ENCODE measurements at places on chromosomes 16 and 17.
A peak's percentile ranks its signal among the peaks of the same experiment; 100 is the strongest.

GRCh38 chr17:75892556-75893224, 4.1 kb downstream of the TRIM65 start:
- DNase-seq, result no peak

GRCh38 chr16:65743558-65743957, 621.7 kb upstream of the CDH11 start:
- no peak for DNase-seq

GRCh38 chr17:6779411-6779810, 3.4 kb downstream of the FBXO39 start:
- no peak for DNase-seq

DNA sequence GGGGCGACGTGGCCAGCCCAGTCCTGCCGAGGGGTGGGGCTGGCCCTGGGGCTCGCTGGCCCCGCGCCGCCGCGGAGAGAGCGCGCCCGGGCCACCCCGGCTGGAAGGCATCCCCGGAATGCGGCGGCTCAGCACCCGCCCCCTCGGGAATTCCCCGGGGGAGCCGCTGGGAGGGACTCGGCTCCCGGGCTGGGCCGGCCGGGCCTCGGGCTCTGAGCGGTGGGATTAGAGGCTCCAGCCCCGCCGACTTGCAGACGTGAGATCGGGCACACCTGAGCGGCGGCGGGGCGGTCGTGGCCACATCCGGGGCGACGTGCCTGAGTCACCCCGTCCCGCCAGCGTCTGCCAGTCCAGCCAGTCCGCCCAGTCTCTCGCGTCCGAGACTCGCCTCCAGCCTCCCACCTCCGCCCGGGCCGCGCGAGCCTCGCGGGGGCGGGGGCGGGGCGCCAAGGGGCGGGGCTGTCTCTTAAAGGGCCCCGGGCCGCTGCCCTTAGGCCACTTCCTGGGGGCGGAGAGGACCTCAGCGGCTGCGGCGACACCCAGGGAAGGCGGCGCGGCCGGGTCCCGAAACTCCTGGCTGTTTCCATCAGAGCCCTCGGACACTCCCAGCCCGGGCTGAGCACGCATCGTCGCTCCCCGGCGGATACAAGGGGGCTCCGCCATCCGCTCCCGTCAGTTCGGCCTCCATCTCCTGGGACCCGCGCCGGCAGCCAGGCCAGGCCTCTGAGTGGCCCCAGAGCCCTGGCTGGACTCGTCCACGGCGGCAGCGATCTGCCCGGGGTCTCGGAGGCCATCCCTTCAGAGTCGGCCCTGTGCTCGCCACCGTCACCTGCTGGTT, at the start of gene KCTD11:
KCTD11 (plus strand) TSS at position 498 of the 838 bp plus-strand sequence.
- peak; percentile 48 for DNase-seq

DNA sequence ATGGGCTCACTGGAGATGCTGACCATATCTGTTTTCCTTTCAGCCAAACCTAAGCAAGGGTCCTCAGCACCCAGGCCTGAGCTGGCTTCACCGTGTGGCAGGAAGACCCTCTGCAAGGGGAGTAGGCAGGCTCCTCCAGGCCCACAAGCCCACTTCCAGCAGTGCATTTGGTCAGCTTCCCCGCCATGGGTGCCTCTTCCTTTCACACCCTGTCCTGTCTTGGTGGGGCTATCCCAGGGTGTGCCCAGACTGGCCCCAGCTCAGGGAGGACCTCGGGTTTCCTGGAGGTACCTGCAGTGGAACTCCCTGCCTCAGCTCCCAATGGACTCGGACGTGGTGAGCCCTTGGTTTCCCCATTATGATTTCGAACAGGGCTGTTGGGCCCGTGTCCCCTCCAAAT, 12.7 kb upstream of the KRTAP17-1 start:
- no peak for DNase-seq

DNA sequence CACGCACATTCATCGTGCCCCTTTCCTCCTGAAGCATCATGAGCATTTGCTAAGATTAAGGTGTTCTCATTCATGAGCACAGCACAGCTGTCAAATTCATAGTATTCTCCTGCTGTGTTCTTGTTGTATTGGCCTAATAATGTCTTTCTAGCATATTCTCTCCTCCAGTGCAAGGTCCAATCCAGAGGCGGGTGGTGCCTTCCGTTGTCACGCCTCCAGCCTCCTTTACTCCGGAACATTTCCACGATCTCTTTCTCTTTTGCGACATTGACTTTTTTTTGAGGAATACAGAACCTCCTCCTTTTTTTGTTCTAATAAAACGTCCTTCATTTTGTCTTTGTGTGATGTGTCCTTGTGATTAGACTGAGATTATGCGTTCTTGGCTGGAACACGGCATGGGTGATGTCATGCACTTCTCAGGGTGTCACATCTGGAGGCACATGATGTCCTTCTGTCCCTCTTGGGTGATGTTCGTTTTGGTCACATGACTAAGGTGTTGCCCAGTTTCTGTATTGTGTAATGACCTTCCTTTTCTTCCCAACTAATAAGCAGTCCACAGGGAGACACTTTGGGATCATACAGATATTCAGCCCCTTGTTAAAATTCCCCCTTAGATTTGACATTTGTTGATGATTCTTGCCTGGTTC, 66.3 kb downstream of the CLEC16A start:
- DNase-seq, result no peak

DNA sequence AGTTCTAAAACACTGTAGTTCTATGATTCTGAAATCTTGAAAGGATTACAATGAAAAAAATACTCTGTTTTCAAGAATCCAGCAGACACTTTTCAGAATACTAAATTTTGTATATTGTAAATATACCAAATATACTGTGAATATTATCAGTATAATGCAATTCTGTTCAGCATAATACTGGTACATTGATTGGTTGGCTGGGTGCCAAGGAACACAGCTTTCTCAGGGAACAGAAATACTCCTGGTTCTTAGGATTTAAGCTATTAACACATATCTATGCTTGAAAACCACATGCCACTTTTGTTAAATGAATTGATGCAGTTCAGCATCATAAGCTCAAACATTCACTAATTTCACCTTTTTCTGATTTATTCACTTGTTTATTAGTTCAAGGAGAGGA, 2.5 kb upstream of the GINS3 start:
- DNase-seq, result no peak

DNA sequence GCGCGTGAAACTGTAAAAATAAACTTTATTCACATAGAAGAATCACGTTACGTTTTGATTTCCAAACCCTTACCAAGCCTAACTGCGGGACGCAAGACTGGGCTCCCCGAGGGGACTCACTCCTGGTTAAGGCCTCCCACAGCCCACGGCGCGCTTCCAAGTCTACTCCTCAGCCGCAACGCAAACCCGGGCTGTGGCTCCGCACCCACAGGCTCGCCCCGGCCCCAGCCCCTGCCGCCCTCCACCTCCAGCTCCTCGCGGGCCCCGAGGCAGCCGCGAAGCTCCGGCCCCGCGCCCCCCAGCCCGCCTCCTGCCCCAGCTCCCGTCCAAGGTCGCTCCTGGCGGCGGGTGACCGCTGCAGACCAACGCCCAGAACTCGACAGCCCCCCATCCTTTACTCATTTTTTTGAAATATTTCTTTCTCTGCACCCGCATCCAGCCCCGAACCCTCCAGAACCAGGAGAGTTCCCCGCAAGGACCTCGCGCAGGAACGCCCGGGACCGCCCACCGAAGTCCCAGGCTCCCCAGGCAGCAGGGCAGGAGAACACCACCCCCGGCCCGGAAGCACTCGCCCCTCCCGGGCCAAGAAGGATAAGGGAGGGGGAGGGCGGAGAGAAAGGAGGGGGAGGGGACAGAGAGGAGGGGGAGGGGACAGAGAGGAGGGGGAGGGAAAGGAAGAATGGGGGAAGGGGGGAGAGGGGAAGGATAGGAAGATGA, 912 bp downstream of the USP22 start:
- DNase-seq, result peak; percentile 24

DNA sequence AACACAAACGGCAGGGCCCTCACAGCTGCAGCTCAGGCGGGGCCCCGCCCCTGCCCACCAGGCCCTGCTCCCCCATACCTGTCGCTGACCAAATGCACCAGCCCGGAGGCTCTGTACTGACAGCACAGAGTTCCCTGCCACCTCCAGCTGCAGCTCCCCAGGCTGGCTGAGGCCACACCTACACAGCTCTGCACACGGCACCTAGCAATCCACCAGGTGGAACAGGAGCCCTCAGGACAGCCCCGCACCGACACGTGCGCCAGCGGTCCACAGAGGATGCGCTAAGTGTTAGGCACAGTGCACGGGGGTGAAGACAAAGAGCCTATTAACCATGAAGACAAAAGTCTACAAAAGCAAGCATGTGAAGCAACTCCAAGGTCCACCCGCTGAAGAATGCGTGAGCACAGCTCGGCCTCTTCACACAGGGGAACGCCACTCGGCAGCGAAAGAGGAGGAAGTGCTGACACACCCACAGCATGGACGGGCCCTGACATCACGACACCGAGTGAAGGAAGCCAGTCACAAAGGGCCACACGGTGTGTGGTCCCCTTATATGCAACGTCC, 5.4 kb downstream of the ZCCHC14 start:
- DNase-seq, result peak; percentile 70

DNA sequence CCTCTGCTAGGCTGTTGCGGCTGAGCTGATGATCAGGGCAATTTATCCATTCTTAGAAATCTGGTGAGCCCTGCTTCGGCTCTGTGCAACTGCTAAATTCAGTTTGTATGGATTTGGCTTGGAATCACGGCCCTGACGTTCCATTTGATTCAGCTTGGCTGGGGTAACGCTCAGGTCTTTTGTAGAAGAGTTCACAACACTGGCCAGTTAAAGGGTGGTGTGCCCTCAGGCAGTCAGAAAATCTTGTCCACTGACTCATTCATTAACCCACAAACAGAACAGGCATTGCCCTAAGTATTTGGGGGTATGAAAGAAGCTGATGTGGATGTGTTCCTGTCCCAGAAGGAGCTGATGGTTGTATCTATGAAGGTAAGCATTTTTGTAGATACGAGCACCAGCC, 53.9 kb downstream of the GNAO1 start:
- no peak for DNase-seq

- no peak for DNase-seq
Observed at GRCh38 chr16:50245417-50246298, 20.7 kb upstream of the ADCY7 start.
